Airway epithelial cell (primary cell): ENCODE measurements at places on chromosomes 7 and 10. TPM values are rescaled to one million over a fixed set of nuclear protein-coding genes. Genes with fewer than 3 reads are reported as not detected.

ACHE gene
- not detected in 2 replicates for total RNA-seq

MKX gene
- total RNA-seq, result 0.05 TPM in 1 of 2 replicates, not detected in the other

TNS3 gene
- total RNA-seq, result 14.8 and 17.8 TPM in 2 replicates

CASP7 gene
- total RNA-seq, result 13.6 and 13.9 TPM in 2 replicates

ADRA2A gene
- not detected in 2 replicates for total RNA-seq

VWDE gene
- 3.3 and 5.1 TPM in 2 replicates for total RNA-seq

AFAP1L2 gene
- 8.0 and 14.5 TPM in 2 replicates for total RNA-seq

AKR1C2 gene
- total RNA-seq, result 167 and 181 TPM in 2 replicates

HTRA1 gene
- total RNA-seq, result 78.0 and 86.7 TPM in 2 replicates

HMX2 gene
- total RNA-seq, result not detected in 2 replicates

C10orf53 gene
- total RNA-seq, result not detected in 2 replicates

FXYD4 gene
- not detected in 2 replicates for total RNA-seq

HOGA1 gene
- 0.49 TPM in 1 of 2 replicates, not detected in the other for total RNA-seq

C1QL3 gene
- total RNA-seq, result not detected in 2 replicates

RAPGEF5 gene
- 1.5 and 3.3 TPM in 2 replicates for total RNA-seq

PDK4 gene
- total RNA-seq, result 0.19 and 0.85 TPM in 2 replicates

WNT8B gene
- total RNA-seq, result 0.14 TPM in 1 of 2 replicates, not detected in the other

ZNF239 gene
- total RNA-seq, result 0.70 and 1.3 TPM in 2 replicates

GTPBP4 gene
- total RNA-seq, result 51.5 and 94.2 TPM in 2 replicates

PDE6C gene
- not detected in 2 replicates for total RNA-seq

RADIL gene
- total RNA-seq, result 0.14 and 0.88 TPM in 2 replicates

CDC14C gene
- total RNA-seq, result not detected in 2 replicates
